ENCODE measurements at places on chromosomes 7 and 10. TPM values are rescaled to one million over a fixed set of nuclear protein-coding genes. Genes with fewer than 3 reads are reported as not detected.

The AKR1C2 gene
- total RNA-seq = 39.7 TPM

The CYP3A5 gene
- total RNA-seq = 179 TPM

The ATP6V0A4 gene
- not detected for total RNA-seq

The RBP3 gene
- total RNA-seq = not detected

The EFCAB10 gene
- not detected for total RNA-seq

The PALD1 gene
- total RNA-seq = 1.9 TPM

The PDE6C gene
- not detected for total RNA-seq

The TAS2R41 gene
- total RNA-seq = not detected

The HTR5A gene
- total RNA-seq = not detected

The SPACDR gene
- 0.96 TPM for total RNA-seq

The CTAGE4 gene
- total RNA-seq = 7.3 TPM

The HYAL4 gene
- not detected for total RNA-seq

The CPN1 gene
- not detected for total RNA-seq

The AGBL3 gene
- total RNA-seq = 1.9 TPM

The ZNF25 gene
- total RNA-seq = 4.0 TPM

The PPP1R3C gene
- total RNA-seq = 4.7 TPM

The GBX1 gene
- not detected for total RNA-seq

The CACNB2 gene
- 13.6 TPM for total RNA-seq

The OR6B1 gene
- not detected for total RNA-seq

The LRRC4 gene
- 1.1 TPM for total RNA-seq

The ASB13 gene
- 76.1 TPM for total RNA-seq

The SCIN gene
- 25.1 TPM for total RNA-seq

The PAPOLB gene
- 0.06 TPM for total RNA-seq

The SLC39A12 gene
- not detected for total RNA-seq

The SAMD8 gene
- 12.1 TPM for total RNA-seq

The AKAP9 gene
- total RNA-seq = 119 TPM

The CDK13 gene
- total RNA-seq = 48.1 TPM

Data from mucosa of descending colon (tissue), 3 donors.